ENCODE measurements at places on chromosomes 7 and 10. TPM values are rescaled to one million over a fixed set of nuclear protein-coding genes. Genes with fewer than 3 reads are reported as not detected.

- no peak for DNase-seq
Observed at GRCh38 chr7:93043385-93043985, 74.3 kb downstream of the SAMD9 start.

GRCh38 chr10:79982362-79982800, 33.5 kb upstream of the SFTPD start:
- no peak for DNase-seq

- DNase-seq, result no peak
Observed at GRCh38 chr7:129848436-129848835, 104.3 kb downstream of the UBE2H start.

DNA sequence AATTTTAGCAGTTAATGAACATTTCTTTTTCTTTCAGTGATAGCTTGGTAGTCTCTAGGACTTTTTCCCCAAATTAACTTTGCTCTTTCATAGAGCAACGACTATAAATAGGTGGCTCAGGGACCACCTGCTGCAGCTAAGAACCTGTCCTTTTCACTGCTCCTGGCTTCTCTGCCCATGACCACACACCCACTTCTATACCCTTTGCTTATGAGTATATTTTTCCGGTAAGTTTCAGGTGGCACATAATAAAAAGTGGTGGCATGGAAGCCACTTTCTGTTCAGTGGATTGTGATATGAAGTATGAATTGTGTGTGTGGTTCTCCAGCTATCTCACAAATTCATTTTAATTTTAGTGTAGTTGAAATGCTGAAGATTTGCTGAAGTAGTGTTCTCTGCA, 1.2 kb downstream of the ING3 start:
- DNase-seq, result no peak

GRCh38 chr7:155449869-155450557, 7.9 kb upstream of the EN2 start:
- DNase-seq, result no peak

DNA sequence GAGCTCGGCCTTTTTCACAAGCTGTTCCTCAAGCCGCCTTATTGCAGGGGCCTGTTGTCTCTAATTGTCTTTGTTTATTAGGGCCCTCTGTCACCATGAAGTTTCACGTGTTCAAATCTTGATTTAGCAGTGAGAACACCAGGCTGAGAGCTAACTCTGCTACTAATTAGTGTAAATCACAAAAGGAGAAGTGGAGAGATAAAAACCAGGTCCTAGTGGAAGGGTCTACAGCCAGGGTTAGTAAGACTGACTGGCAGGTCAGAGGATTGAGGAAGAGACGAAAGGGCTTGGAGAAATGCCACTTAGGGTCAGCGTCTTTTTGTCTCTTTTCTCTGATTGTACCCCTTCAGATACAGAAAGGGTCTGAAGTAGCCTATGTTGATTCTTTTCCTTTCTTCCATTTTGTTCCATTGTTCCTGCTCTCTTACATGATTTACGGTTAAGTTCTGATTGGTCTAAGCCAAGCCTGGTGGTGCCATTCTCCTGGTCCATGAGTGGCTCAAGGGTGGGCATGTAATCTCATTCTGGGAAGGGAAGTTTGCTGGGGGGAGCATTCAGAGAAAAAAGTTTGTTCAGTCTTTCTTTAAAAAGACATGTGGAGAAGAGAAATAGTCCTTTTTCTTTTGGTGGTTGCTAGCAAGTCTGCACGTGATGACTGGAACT, 21.3 kb downstream of the SSMEM1 start:
- DNase-seq, result no peak

DNA sequence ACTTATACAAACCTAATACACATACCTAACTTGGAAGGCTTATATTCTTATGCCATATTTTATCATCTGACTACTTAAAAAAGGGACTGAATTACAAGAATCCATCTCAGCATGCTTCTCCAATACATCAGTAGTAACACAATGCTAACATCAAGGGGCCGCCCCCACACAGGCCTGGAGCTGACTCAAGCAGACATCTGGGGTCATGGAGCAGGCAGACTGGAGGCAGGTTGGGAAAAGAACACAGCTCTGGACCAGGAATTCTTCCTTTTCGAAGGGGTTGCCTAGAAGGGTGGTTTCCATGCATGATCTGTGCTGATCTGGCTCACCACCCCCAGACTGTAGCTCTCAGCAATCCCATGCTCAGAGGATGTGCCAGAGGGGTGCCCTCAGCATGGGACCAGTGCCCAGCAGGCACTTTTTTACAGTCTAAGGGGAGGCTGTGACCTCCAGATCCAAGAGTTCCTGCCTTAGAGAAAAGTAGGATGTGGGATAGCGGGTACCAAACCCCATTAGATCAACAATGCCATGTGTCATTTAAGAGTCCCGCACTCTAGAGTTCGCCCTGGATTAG, 26.1 kb upstream of the DUSP5 start:
- DNase-seq, result no peak

- DNase-seq, result no peak
Observed at GRCh38 chr10:123804716-123805115, 86.9 kb downstream of the CPXM2 start.

- peak; percentile 72 for DNase-seq
Observed at GRCh38 chr7:151244196-151244840, 4.2 kb downstream of the SMARCD3 start.

- DNase-seq, result no peak
Observed at GRCh38 chr7:28815369-28815927, 142.7 kb downstream of the TRIL start.

GRCh38 chr10:86100581-86101061, 266.0 kb downstream of the GRID1 start:
- peak; percentile 54 for DNase-seq

SAP25 gene
- total RNA-seq, result 0.21 TPM

TMEM178B gene
- 0.48 TPM for total RNA-seq

TUBAL3 gene
- total RNA-seq, result not detected

PON1 gene
- total RNA-seq, result 0.16 TPM

CRTAC1 gene
- 2.6 TPM for total RNA-seq

H2BK1 gene
- total RNA-seq, result not detected

AVL9 gene
- 59.8 TPM for total RNA-seq

APBB1IP gene
- not detected for total RNA-seq

All from SK-MEL-5 (cell line).